EH (cell line): ENCODE measurements at places on chromosomes 12 and 14.
A peak's percentile ranks its signal among the peaks of the same experiment; 100 is the strongest.

DNA sequence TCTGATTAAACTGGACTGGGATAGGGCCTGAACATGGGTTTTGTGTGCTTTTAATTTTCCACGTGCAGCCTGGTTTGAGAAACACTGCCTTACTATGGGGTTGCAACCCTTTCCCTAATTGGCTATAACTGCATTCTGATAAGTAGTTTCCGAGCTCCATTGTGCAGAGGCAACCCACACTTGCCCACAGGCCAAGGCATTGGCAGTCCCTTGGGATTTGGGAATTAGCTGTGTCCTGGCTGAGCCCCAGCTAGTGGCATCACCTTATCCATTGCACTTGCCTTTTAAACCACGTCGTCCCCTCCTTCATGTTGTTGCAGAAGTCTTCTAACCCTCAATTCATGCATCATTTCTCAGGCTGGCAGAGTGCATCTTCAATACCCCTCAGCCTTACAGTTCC, 10.2 kb downstream of the VCPKMT start:
- DNase-seq = no peak

DNA sequence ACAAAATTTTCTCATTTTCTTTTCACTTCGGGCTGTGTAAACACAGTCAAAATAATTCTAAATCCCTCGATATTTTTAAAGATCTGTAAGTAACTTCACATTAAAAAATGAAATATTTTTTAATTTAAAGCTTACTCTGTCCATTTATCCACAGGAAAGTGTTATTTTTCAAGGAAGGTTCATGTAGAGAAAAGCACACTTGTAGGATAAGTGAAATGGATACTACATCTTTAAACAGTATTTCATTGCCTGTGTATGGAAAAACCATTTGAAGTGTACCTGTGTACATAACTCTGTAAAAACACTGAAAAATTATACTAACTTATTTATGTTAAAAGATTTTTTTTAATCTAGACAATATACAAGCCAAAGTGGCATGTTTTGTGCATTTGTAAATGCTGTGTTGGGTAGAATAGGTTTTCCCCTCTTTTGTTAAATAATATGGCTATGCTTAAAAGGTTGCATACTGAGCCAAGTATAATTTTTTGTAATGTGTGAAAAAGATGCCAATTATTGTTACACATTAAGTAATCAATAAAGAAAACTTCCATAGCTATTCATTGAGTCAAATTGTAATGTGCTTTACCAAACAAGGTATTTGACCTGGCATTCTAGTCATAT, 4.8 kb downstream of the CDKN1B start:
- DNase-seq = no peak

- no peak for DNase-seq
Measured at GRCh38 chr12:13505224-13505623, 308.7 kb downstream of the EMP1 start.

DNA sequence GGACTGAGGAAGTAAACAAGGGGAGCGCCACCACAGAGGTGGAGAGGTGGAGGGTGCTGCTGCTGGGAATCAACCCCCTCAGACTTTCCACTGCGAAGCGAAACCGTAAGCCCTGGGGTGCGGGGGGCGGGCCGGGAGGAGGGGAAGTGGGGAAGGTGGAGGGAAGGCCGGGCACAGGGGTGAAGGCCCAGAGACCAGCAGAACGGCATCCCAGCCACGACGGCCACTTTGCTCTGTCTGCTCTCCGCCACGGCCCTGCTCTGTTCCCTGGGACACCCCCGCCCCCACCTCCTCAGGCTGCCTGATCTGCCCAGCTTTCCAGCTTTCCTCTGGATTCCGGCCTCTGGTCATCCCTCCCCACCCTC, at the start of gene LAG3:
Gene LAG3 (plus strand): TSS at position 190 of the 365 bp plus-strand sequence. CDS start 333 bp downstream, outside the sequence.
- no peak for DNase-seq

GRCh38 chr12:75446857-75447256, 33.7 kb upstream of the GLIPR1 start:
- peak; percentile 85 for DNase-seq

GRCh38 chr14:84445486-84445885, 1084.5 kb upstream of the FLRT2 start:
- no peak for DNase-seq

GRCh38 chr12:106600503-106600902, 17.7 kb downstream of the RFX4 start:
- DNase-seq = no peak

DNA sequence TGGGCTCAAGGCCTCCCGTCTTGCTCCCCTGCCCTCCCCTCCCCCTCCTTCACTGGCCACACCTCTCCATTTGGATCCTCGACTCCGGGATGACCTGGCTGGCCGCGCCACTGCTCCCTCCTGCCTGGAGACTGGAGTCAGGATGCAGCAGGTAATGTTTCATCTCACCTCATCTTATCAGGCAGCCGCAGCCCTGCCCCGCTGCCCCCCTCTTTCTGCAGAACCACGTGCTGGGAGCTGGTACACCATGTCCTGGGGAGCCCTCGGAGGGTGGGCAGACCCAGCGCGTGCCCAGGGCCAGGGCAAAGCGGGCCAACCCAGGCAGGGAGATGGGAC, 31.1 kb downstream of the BEGAIN start:
- no peak for DNase-seq

GRCh38 chr14:76793956-76794355, 18.7 kb downstream of the ANGEL1 start:
- DNase-seq = no peak

- no peak for DNase-seq
Measured at GRCh38 chr14:90940318-90940962, 120.0 kb downstream of the RPS6KA5 start.

DNA sequence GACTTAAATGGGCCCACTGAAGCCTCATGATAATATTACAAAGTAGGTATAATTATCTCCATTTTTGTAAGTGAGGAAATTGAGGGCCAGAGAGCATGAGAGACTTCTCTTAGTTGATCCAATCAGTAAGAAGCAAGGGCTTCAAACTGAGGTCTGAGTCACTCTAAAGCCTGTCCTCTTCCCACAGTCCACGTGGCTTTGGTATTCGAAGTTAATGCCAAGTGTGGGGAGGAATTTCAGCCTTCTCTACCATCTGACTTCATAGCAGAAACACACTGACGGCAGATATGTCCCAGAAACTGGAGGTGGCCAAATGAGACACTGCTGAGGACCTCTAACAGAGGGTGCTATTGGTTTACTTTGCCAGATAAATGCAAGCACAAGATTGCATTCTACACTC, 114.4 kb upstream of the OVCH1 start:
- peak; percentile 49 for DNase-seq

- no peak for DNase-seq
Measured at GRCh38 chr12:16785524-16785923, 179.6 kb upstream of the LMO3 start.

- peak; percentile 34 for DNase-seq
Measured at GRCh38 chr12:126483145-126484068, 1418.2 kb downstream of the AACS start.

- DNase-seq = no peak
Measured at GRCh38 chr12:15154103-15154502, 67.1 kb downstream of the RERG start.

- DNase-seq = no peak
Measured at GRCh38 chr14:35339761-35340406, 47.7 kb downstream of the PSMA6 start.

- DNase-seq = peak; percentile 73
Measured at GRCh38 chr14:90495357-90496276, 98.8 kb downstream of the CALM1 start.

- DNase-seq = no peak
Measured at GRCh38 chr12:110913119-110914056, 7.0 kb downstream of the MYL2 start.

GRCh38 chr14:59306775-59307174, 118.3 kb downstream of the DAAM1 start:
- peak; percentile 54 for DNase-seq

DNA sequence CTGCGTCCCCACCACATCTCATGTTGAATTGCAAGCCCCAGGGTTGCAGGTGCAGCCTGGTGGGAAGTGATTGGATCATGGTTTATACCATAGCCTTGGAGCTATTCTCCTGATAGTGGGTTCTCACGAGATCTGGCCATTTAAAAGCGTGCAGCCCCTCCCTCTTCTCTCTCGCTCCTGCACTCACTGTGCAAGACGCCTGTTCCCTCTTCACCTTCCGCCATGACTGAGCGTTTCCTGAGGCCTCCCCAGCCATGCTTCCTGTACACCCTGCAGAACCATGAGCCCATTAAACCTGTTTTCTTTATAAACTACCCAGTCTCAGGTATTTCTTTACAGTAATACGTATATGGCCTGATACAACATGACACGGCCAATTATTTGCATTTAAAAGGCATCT, 146.6 kb downstream of the RIMBP2 start:
- no peak for DNase-seq

DNA sequence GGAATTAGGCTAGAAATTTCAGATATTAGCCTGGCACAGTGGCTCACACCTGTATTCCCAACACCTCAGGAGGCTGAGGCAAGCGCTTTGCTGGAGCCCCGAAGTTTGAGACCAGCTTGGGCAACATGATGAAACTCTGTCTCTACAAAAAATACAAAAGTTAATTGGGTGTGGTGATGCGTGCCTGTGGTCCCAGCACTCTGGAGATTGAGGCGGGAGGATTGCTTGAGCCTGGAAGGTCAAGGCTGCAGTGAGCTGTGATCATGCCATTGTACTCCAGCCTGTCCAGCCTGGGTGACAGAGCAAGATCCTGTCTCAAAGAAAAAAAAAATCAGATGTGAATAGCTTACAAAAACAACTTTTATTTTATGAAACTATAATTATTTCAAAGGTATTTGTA, 15.1 kb downstream of the FRMD6 start:
- peak; percentile 51 for DNase-seq
